ENCODE measurements at places on chromosomes 7 and 10. TPM values are rescaled to one million over a fixed set of nuclear protein-coding genes. Genes with fewer than 3 reads are reported as not detected.
A peak's percentile ranks its signal among the peaks of the same experiment; 100 is the strongest.

Gene AMPH
- not detected for total RNA-seq

- no peak for DNase-seq
Measured at GRCh38 chr7:121126801-121127534, 138.5 kb downstream of the CPED1 start.

DNA sequence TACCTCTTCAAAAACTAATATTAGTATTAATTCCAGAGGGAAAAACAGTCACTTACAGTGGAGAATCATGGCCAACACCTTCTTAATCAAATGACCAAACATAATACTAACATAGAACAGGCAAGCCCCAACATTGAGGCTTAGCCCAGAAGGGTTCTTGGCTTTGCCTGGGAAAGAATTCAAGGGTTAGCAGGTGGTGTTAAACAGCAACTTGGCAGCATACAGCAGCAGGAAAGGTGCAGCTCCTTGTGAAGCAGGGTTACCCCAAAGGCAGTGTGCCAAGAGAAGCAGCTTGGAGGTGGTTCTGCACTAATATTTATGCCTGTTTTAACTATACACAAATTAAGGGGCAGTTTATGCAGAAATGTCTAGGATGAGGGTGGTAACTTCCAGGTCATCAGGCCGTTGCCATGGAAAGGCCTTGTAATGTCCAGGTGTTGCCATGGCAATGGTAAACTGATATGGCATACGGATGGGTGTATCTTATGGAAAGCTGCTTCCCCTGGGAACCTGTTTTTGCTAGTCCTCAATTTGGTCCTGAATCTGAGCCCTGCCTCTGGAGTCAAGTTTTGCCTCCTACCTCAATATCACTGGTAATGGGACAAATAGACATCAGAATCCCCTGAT is 27.2 kb upstream of the BEND7 start:
- DNase-seq = no peak

Gene WBP1L
- total RNA-seq = 11.8 TPM

Gene RADIL
- 0.92 TPM for total RNA-seq

DNA sequence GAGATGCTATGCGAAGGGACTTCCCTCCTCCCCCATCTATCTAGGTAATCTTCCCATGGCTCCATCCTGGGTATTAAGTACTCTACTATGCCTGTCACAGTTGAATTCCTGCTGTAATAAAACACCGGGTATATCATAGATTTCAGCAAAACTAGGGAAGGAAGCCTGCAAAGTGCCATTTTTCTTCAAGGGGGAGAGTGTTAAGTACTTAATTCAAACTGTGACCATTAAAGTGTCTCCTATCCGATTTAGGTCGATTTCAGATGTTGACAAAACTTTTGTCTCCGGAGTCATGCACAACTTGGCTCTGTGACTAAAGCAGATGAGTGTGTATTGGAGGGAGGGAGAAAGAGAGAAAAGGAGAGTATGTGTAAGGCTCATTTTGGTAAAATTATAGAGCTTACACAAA is 4.6 kb downstream of the HOXA4 start:
- DNase-seq = no peak

DNA sequence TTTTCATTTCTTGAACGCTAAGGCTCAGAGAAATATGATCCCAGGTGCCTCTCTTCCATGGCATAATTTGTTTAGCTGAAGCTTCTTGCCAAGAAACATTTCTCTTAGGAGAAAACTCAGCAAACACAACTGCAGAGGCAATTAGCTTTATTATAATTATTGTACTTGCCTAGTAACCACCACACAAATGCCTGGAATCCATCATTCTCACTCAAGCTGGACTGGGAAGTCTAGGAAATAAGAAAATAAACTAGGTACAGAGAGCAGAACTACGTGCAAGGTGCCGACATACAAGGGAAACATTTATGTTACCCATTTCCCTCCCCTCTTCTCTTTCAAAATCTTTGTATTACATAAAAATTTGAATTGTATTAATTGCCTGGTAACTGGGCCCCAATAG is 15.1 kb downstream of the SLC35B4 start:
- DNase-seq = no peak

Gene STN1
- 25.5 TPM for total RNA-seq

Gene ATOH7
- total RNA-seq = not detected

Gene EMX2
- total RNA-seq = not detected

DNA sequence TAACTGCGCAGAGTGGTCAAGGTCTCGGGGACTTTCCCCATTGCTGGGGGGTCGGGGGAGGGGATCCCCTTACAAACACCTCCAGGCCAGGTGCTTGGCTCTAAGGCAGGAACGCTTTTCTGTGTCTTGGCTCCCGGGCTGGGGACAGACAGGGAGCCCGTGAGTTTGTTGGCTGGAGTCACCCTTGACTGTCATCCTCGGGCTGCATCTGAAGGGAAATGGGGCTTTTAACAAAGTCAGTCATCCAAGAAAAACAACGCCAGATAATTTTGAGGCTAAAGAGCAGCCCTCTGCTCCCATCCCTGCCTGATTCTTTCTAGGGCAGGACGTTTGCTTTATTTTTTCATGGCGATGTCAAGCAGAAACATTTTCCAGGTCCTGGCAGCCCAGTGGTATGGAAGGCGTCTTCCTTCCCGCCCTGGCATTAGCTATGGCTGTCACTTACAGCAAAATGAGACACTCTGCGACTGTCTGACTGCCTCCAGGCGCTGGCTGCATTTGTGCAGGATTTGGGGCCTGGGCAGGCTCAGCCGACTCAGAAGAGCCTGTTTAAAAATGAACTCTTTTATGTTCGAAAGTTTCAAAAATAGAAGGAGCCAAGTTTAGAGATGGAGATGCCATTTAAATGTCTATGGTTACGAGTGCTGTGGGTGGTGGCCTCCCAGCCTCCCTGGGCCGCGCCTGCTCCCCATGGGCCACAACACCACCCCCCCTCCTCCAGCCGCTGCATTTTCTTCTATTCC is 54.7 kb upstream of the TNS3 start:
- no peak for DNase-seq

DNA sequence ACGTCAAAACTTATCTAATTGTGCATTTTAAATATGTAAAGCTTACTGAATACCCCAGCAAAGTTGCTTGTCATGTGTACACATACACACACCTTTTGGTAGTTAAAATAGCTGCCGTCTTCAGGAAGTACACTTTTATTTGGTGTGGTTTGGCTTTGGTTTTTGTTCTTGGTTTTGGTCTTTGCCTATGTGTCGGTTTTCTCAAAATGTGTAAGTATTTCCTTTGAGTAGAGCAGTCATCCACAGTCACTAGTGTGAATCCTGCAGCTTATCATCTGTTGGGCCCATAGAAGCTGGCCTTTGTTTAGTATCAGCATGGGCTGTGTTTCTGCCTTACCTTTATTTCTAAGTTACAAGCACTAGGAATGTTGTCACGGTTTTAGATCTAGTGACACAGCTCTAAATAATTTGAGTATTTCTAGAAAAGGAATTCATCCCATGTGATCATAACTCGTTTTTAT is 35.3 kb downstream of the NET1 start:
- DNase-seq = peak; percentile 9

DNA sequence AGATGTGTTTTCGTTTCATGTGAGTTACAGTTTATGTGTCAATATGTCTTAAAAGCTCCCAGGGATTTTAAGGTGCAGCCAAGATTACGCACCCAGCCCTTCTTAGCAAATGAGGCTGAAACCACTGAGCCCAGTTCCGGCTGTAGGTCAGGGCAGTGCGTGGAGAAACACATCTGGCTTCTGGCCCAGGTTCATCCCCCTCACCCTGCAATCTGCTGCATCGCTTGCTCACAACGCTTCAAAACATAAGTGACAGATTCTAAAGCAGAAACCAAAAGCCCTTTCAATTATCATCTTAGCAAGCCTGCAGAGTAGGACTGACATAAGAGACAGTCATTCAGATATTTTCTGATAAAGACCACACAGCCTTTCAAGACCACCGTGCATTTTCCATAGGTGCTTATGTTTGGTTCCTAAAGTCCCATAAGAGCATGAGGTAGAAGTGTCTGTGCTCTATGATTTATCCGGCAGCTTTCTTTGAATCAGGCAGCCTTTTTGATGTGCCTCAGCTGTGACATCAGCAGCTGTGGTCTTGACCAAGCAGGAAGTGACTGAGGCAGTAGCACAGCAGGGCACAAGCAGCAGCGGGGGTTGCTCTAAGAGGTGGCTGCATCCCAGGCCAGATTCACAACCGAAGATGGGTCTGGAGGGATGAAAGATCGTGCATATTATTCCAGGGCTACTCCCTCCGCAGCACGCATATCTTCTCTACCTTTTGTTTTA is 72.1 kb upstream of the LYZL2 start:
- DNase-seq = peak; percentile 83

- no peak for DNase-seq
Measured at GRCh38 chr10:99809931-99810615, 27.6 kb downstream of the ABCC2 start.

DNA sequence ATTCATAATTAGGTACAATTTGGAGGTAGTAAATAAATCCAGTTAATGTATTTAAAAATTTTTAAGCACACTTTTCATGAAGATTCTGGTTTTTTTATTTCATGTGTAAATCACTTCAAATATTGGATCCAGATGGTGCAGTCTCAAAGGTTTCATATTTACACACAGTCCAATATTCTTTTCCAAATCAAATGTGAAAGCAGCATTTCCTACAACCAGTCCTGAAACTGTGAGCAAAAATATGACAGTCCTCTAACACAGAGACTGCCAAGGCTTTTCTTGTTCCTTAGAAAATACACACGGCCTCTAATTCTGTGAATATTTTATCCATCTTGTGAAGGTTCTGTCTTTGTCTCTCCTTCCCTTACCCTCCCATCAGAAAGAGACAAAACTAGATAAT is 645.9 kb downstream of the ARL4A start:
- DNase-seq = no peak

GRCh38 chr7:96407427-96407826 is 85.5 kb upstream of the SLC25A13 start:
- no peak for DNase-seq

- no peak for DNase-seq
Measured at GRCh38 chr7:117091721-117092120, 138.4 kb downstream of the ST7 start.

DNA sequence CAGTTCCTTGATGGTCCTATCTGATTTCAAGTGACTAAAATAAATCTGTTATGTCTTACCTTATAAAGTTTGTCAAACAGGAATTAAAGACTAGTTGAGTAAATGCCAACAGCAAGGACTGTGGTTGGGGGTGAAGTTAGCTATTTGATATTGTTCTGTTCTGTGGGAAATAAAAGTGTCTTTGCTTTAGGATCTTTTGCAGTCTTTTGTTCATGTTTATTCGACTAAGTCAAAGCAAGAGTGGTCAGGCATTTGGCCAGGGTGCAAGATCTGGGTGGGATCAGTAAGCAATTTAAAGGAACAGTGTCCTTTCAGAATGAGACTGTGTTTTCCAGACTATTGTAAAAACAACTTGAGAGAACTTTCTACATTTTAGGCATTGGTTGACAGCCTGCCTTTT is at the start of gene COL28A1:
TSS of gene COL28A1 (minus strand) at position 183 of the 400 bp plus-strand sequence. CDS start 2,998 bp downstream, outside the sequence.
- DNase-seq = no peak

Gene DENND11
- 32.9 TPM for total RNA-seq

Gene ASB13
- total RNA-seq = 11.3 TPM

- no peak for DNase-seq
Measured at GRCh38 chr7:83149466-83149865, 13.2 kb downstream of the PCLO start.

Gene MOGAT3
- total RNA-seq = not detected

DNA sequence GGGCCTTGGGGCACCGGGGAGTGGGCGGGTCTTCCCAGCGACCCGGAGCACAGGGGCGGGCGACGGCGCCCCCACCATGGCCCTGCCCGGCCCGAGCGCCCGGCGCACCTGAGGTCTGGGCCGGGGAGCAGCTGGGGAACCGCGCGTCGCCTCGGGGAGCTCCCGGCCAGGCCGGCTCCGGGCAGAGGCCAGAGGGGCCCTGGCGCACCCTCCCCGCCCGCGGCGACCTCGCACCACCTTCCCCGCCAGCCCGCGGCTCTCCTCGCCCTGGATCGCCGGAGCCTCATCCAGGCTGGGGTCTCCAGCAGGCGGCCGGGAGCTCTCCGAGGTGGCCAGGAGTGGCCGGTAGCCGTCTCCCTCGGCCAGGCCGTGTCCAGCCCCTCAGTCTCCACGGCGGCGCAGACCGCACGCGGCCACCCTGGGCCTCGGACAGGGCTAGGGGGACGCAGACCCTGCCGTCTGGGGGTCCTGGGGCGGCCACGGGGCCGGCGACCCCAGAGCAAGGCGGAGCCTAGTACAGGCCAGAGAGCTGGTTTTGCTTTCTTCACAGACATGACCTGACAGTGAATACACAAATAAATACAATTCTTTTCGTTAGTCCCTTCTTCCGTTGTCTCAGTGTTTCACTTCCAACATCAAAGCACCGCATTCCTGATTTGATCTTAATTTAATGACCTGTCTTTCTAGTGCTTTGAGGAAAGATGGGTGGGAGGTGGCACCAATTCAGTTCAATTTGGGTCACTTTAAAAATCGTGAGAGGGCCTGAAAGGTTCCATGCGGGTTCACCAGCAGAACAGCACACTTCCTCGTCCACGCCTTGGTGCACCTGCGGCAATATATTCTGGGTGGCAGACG is 356.9 kb downstream of the DNAJB6 start:
- DNase-seq = no peak

Data from activated naive CD8-positive, alpha-beta T cell treated with anti-CD3 and anti-CD28 coated beads for 36 hours (primary cell).